ENCODE measurements at places on chromosomes 2 and 18.

DNA sequence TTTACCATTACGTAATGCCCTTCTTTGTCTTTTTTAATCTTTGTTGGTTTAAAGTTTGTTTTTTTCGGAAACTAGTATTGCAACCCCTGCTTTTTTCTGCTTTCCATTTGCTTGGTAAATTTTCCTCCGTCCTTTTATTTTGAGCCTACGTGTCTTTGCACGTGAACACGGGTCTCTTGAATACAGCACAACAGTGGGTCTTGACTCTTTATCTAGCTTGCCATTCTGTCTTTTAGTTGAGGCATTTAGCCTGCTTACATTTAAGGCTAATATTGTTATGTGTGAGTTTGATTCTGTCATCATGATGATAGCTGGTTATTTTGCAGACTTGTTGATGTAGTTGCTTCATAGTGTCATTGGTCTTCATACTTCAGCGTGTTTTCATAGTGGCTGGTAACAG lies 37.5 kb upstream of the TTC39C start:
- DNase-seq: no peak

DNA sequence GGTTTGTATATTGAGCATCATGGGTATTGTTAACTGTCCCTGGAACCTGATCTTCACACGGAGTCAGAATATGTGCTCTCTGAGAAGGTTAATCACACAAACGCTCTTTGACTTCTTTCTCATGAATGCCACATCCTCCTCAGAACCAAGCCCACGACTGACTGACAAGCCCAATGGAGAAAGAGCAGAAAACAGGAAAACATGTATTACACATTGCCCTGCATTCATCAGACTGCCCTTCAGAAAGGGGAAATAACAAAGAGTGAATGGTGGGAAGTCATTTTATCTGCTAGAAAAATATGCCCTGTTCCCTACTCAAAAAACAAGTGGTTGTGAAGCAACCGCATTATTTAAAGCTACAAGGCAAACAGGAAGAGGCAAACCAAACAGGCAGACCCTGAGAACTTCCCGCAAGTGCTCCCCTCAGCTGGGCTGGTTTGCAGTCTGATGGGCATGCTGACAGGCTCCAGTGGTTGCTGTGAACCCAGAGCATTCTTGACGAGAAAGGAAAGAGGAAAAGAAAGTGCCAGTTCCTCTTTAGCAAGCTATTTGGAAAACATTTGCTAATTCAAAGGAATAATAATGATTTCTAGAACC lies 172.9 kb upstream of the SETBP1 start:
- no peak for DNase-seq

DNA sequence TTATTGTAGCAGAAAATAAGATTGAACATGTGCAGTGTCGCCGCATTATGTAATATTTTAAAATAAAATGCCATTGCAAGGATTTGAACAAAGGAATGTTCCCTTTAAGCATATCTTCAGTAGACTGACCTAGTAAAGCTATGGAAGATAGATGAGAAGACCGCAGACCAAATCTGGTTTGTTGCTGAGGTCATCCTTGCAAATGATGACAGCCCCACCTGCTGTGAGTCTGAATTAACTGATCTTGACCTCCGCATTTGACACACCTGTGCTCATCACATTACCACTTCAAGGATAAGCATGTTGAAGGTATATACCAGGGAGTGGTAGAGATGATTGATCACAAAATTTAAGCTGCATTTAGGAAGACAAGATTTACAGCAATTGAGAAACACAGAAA lies 96.2 kb downstream of the NYAP2 start:
- DNase-seq: no peak

DNA sequence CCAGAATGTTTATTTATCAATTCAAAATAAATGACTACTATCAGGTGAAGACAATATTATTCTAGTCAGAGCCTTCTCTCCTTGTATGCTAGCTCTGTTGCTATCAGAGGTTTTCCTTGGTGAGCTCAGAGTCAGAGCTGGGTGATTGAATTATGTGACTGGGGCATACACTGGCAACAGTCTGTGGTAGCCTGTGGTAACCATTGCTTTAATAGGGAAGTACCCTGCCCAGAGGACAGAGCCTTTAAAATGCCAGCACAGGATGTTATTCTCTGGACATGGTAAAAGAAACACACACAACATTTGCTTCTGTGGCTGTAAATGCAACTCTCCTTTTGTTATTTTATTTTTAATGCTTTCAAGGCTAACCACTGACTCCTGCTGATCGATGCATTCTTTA lies 124.7 kb downstream of the PPP1R1C start:
- no peak for DNase-seq

- DNase-seq: no peak
These were observed 24.3 kb downstream of the UPP2 start for GRCh38 chr2:158125756-158126498.

- no peak for DNase-seq
These were observed 41.8 kb upstream of the GBX2 start for GRCh38 chr2:236209996-236210395.

DNA sequence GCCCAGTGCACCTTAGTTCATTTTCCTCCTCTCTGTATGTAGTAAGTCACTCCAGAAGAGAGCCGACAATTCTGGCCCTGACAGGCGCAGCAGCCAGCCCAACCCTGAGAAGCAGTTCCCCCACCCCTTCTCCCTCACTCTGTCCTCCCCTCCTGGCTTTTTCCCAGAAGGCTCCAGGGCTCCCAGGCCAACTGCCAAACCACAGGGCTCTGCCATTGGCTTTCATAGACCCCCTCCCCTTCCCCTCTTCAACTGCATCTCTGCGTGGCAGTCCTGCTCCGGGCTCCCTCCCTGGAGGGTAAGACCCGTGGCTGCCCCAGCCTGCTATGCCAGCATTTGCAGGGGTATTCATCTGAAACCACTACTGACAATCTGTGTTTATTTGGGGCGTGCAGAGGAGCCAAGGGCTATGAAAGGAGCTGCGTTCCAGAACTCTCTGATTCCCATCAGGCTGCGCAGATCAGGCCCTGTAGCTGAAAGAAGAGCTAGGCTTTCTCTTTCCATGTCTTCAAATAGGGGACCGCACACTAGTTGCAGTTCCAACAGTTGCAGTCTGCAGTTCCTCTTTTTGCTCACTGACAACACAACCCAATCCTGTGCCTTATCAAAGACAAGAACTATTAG lies 388.6 kb upstream of the TNP1 start:
- no peak for DNase-seq

DNA sequence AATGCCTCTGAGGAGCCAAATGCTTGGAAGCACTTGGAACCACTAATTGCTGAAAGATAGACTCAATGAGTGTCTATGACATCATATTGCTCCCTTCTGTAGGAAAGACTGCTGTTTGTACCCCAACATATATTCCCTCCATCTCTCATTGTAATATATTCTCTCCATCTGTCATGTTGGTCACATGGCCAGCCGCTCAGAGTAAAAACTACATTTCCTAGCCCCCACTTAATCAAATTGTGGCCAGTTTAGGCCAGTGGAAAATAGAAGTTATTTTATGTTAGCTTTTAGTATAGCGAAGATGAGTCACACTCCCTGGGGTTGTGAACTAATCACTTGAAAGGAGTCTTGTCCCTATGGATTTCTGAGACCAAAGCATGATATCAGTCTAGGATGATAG lies 160.2 kb downstream of the HNMT start:
- DNase-seq: no peak

GRCh38 chr2:48235076-48235475 lies 294.9 kb upstream of the STON1 start:
- no peak for DNase-seq

GRCh38 chr2:12416600-12416999 lies 300.1 kb upstream of the TRIB2 start:
- peak; percentile 77 for DNase-seq

DNA sequence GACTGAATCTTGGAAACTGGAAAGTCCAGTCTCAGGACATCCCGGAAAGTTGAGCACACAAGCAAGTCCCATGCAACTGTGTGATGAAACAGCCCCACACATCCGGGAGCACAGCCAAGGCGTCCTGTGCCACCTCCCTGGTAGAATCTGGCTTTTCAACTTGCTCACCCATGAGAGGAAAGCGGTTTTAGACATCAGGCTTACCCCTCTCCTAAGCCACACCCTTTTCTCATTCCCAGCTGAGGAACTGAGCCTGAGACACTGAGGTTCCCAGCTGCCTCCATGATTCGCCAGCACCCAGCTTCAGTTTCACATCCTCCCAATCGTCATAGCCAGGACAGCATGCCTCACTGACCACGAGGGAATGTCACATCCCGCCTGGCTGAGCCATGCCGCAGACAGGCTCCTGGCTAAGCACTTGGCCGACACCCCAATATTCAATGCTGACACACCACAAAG lies 60.3 kb downstream of the STEAP3 start:
- no peak for DNase-seq

- DNase-seq: no peak
These were observed 44.3 kb upstream of the TMEM87B start for GRCh38 chr2:112010751-112011150.

- no peak for DNase-seq
These were observed 7.3 kb downstream of the LYPD1 start for GRCh38 chr2:132662732-132663131.

GRCh38 chr2:113829270-113829669 lies 60.6 kb upstream of the ACTR3 start:
- no peak for DNase-seq

All from erythroblast (primary cell).